ENCODE measurements at places on chromosomes 1 and 21.

- no peak for DNase-seq
Observed at GRCh38 chr1:177977141-177977540, 7.3 kb upstream of the SEC16B start.

DNA sequence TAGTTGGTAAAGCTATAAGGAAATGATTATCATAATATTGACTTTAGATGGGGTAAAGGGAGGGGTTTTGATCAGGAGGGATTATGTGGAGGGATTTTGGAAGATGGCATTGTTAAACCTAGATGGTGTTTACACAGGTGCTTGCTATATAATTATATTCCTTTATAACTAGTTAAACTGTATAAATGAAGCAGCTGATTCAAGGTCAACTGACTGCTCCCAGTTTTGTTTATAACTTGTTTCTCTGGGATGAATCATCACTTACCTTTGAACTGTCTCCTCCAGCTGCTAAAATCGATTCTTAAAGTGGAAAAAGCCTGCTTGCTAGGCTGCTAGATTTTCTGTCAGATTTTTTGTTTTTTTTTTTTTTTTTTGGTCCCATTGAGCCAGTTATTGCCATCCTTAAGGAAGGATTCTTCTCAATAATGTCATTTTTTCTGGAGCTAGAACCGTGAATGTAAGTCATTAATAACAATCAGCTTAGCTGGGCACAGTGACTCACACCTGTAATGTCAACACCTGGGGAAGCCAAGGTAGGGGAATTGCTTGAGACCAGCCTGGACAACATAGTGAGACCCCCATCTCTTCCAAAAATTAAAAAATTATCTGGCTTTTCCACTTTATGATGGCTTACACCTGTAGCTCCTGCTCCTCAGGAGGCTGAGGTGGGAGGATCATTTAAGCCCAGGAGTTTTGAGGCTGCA, 153.2 kb downstream of the PIK3R3 start:
- no peak for DNase-seq

- DNase-seq = no peak
Observed at GRCh38 chr1:32411261-32411660, 17.0 kb upstream of the BSDC1 start.

GRCh38 chr1:208047975-208048374, 137.1 kb upstream of the CD34 start:
- DNase-seq = no peak

DNA sequence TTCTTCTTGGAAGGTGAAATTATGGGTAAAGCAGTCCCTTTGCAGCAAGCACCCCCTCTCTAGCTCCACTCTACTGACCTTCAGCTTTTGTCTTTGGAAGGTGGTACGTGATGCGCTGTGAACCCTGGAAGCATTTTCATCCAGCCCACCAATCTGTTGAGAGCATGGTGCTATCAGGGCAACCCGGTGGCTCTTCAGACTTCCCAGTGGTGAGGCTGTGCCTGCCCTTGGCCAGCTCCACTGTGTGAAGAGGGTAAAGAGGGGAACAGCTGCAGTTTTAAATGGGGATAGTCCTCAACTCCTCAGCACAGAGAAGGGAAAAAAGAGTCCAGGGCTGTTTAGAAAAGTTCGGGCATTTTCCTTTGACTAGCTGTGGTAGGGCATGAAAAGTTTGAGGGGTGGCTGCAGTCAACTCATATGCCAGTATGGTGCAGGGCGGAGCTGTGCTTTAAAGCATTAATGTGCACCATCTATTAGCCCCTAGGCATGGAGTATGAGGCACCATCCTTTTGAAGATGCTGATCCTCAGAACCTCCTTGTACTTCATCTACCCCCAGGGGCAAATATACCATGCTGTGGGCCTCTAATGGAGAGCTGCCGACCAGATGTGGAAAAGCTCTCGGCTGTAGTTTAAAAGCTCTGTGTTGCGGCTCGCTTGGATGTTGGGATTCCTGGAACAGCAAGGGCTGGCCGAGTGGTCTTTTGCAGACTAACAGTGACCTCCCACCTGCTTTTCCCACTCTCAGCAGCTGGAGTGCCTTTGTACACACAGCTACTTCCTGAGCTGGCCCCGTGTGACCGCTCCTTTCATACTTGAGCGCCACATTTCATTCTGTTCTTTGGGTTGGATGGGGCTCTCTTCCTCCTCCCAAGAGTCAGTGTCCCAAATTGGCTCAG, 123.0 kb downstream of the PEX14 start:
- no peak for DNase-seq

- DNase-seq = no peak
Observed at GRCh38 chr1:30101487-30102227, 621.7 kb downstream of the MATN1 start.

GRCh38 chr1:202989879-202990278, 17.3 kb upstream of the TMEM183A start:
- no peak for DNase-seq

- no peak for DNase-seq
Observed at GRCh38 chr1:80218112-80218511, 1211.6 kb upstream of the ADGRL4 start.

DNA sequence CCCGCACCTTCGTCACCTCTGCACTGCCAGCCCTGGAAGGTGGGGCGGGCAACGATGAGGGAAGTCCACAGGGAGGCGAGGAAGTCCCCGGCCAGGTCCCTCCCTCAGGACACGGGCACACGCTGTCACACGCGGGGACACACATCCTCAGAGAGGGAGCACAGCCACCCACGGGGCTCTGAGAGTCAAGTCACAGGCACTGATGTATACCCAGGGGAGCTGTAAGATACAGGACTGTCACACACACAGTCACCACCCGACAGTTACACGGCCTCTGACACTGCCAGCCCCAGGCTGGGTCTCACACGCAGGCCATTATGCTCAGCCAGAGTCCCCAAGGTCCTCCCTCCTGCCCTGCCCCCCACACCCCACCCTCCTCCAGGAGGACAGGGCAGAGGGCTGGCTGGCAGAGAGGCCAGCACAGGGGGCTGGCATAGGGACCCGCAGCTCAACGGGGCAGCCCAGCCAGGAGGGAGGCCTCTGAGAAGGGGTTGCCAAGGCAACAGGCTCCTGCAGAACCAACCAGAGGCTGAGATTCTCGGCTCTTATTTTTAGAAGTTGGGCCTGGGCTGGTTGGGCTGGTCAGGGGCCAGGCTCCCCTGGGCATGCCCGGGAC, 17.7 kb upstream of the ADGRB2 start:
- DNase-seq = no peak

GRCh38 chr1:60832367-60832766, 250.0 kb upstream of the NFIA start:
- no peak for DNase-seq

DNA sequence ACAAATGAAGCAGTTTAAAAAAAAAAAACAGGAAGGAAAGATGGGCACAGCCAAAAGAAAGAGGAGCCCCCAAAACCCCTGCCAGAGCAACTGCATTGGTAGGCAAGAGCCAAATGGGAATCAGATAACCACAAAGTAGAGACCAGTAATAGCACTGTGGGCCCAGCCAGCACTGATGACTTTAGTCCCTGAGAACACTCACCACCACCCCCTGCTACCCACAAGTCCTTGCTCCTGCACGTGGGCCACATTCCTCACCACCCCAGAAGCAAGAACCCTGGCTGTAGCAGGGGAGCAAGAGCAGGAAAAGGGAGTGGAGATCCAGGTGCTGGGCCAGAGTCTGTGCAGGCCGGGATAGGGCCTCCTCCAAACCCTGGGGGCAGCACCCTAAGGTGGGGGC, 86.1 kb downstream of the RRAGC start:
- DNase-seq = no peak

- no peak for DNase-seq
Observed at GRCh38 chr1:13703128-13703513, 3.1 kb downstream of the PRDM2 start.

All from activated T-cell treated with anti-CD3 and anti-CD28 coated beads for 48 hours (primary cell).